Progenitor cell of endocrine pancreas (in vitro differentiated cells): ENCODE measurements at places on chromosomes 7 and 10. TPM values are rescaled to one million over a fixed set of nuclear protein-coding genes. Genes with fewer than 3 reads are reported as not detected.

GRCh38 chr7:36100226-36100625 lies 52.8 kb upstream of the EEPD1 start:
- no peak for DNase-seq
- no peaks in the 10 kb centered on the region for H3K36me3 ChIP-seq
- no peak overlapping the region for H3K4me3 ChIP-seq
- no peak overlapping the region for H3K27ac ChIP-seq

GRCh38 chr10:61847640-61848039 lies 53.9 kb upstream of the ARID5B start:
- H3K27me3 ChIP-seq: no peaks in the 10 kb centered on the region
- H3K36me3 ChIP-seq: no peaks in the 10 kb centered on the region
- DNase-seq: no peak
- no peak overlapping the region for H3K4me3 ChIP-seq
- H3K27ac ChIP-seq: no peak overlapping the region

DNA sequence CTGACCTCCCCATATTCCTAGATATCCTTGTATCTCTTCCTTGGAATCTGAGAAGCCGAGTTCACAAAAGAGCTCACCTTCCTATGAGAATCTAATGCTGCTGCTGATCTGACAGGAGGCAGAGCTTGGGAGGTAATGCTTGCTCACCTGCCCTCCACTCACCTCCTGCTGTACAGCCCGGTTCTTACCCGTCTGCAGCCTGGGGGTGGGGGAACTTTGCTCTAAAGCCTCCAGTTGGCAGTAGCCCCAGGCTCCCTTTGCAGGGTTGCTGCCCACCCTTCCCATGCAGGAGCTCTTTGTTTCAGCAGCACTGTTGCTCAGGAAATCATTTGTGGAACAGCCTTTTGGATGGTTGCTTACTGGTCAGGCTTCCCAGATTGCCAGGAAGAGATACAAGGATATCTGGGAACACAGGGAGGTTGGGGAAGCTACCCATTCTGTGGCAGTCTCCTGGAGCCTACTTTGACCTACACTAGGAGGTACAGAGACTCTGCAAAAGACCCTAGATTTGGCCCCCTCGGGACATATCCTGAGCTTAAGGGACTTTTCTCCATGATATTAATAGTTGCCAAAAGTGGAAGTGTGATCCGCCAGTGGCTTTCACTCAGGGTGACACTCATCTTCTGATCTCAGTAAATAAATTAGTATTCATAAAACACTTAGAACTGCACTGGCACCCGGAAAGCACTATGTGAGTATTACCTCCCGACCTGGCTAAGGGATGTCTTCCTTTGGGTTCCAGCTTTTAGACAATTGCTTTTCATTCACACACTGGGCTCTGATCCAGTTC lies 363.7 kb upstream of the PODXL start:
- no peaks in the 10 kb centered on the region for H3K4me1 ChIP-seq
- no peaks in the 10 kb centered on the region for H3K36me3 ChIP-seq
- no peak overlapping the region for H3K27ac ChIP-seq
- peaks cover 11% of the 10 kb centered on the region for H3K27me3 ChIP-seq
- H3K4me3 ChIP-seq: no peak overlapping the region
- no peak for DNase-seq

The EBF3 gene
- total RNA-seq: 0.19 and 0.38 TPM in 2 replicates

DNA sequence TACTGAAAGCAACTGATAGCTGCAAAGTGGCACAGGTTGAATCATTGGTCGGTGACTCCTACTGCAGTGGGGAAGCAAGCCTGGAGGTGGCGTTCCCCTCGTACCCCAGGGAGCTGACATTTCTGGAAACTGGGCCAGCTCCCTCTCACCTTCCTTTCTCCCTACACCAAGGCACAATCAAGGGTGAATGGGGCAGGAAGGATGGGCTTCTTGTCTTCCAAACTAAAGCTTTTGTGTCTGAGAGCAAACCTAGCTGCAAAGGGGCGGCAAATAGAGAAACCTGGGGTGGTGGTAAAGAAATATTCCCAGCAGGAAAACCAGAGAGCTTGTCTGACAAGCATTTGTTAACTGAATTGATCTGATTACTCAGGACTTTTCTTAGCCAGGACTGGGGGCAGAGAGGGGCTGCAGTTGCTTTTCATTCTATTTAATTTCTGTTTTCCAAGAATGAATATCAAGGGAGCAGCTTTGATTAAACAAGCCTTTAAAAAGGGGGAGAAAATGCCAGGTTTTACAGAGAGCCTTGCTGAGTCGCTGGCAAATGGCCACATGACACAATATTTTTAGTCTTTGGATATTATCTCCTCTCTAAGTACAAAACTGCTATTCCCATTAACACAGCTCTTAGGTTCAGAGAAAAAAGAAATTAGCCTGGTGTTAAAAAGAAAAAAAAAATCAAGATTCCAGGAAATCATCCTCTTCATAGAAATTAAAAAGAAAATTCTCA lies 27.8 kb downstream of the CDHR3 start:
- DNase-seq: no peak
- H3K27ac ChIP-seq: peak overlapping the region; percentile 83
- peaks cover 34% of the 10 kb centered on the region for H3K4me1 ChIP-seq
- no peaks in the 10 kb centered on the region for H3K36me3 ChIP-seq
- H3K4me3 ChIP-seq: peak overlapping the region; percentile 31

The NEUROG3 gene
- total RNA-seq: 7.2 and 7.3 TPM in 2 replicates

DNA sequence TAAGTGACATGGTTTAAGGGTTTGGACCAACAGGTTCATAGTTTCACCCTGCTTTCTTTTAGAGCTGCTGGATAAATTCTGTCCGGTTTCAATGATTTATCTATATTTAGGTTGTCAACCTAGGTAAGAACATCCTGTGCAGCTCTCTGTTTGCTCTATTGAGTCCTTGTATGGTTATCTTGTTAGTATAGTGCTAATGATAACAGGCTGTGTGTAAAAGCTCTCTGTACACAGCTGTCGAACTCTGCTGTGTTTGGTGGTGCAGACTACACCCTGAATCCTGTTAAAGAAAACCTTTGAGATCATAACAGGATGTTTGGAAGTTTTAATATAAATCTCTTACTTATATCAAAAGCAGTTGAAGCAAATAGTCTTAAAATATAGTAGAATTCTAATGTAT lies 219.2 kb downstream of the SDK1 start:
- H3K27me3 ChIP-seq: no peaks in the 10 kb centered on the region
- H3K4me3 ChIP-seq: no peak overlapping the region
- H3K27ac ChIP-seq: no peak overlapping the region
- no peak for DNase-seq

- peak overlapping the region; percentile 97 for H3K4me3 ChIP-seq
- H3K4me1 ChIP-seq: peaks cover 56% of the 10 kb centered on the region
- peaks cover 5% of the 10 kb centered on the region for H3K36me3 ChIP-seq
- DNase-seq: no peak
- H3K27me3 ChIP-seq: no peaks in the 10 kb centered on the region
These were observed 4.2 kb downstream of the CTBP2 start for GRCh38 chr10:125156196-125156595.

The FKBP6 gene
- total RNA-seq: not detected in 2 replicates

DNA sequence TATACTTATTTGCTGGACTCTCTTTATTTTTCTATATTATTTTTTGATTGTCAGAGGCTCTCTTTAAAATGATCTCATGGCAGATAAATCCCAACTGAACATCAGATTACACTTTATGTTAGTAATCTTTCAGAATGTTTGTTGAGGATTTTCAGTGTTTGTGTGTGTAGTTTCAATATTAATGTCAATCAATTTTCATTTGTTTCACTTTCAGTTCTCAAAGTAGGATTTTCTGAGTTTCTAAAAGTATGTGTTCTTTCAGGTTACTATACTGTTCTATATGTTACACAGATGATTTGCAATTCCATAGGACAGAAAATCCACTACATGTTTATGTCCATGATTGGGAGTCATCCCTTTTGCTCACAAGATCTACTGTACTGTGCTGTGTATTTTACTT lies 311.9 kb upstream of the POT1 start:
- H3K27ac ChIP-seq: no peak overlapping the region
- no peak overlapping the region for H3K4me3 ChIP-seq
- H3K27me3 ChIP-seq: no peaks in the 10 kb centered on the region
- no peaks in the 10 kb centered on the region for H3K36me3 ChIP-seq

The ST8SIA6 gene
- total RNA-seq: 0.36 and 0.98 TPM in 2 replicates

The ADIRF gene
- not detected in 2 replicates for total RNA-seq

DNA sequence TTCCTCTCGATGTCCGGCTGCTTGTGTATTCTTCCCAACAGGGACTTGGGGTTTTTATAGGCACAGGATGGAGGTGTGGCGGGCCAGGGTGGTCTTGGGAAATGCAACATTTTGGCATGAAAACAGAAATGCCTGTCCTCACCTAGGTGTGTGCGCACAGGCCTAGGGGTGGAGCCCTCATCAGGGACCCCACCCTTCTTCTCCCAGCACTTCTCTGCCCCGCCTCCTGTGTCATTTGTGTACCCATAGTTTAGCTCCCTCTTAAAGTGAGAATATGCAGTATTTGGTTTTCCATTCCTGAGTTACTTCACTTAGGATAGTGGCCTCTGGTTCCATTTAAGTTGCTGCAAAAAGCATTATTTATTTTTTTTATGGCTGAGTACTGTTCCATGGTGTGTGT lies 90.2 kb upstream of the ITGB1 start:
- no peak overlapping the region for H3K4me3 ChIP-seq
- H3K4me1 ChIP-seq: peaks cover 5% of the 10 kb centered on the region
- no peaks in the 10 kb centered on the region for H3K27me3 ChIP-seq
- no peak overlapping the region for H3K27ac ChIP-seq
- DNase-seq: no peak
- H3K36me3 ChIP-seq: no peaks in the 10 kb centered on the region

The MUC3A gene
- total RNA-seq: 2.0 and 2.1 TPM in 2 replicates

DNA sequence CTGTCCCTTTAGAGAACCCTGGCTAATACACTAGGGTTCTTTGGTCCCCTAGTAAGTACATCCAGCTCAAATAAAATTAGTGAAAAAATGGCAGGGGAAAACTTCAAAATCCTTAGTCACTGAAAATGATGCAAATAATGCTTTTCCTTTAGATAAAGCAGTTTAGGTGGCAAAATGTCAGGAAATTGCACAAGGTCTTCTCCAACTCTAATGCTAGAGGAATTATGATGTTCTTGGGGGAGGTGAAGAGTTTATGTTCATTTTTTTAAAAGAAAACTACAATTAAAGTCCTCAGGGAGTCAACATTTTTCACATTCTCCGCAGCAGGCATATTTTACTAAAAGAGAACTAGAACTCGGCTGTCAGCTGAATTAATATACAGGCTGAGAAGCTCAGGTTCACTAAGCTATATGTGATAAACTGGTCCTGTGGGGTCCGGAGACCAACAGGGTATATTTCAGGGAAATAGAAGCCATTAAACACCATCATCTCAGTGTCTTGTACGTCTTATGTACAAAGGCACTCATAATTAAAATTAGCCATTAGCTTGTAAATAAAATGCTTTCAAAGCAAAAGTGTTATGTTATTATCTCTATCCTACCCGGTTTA lies 1164.7 kb upstream of the AUTS2 start:
- H3K27me3 ChIP-seq: peaks cover 3% of the 10 kb centered on the region
- H3K36me3 ChIP-seq: no peaks in the 10 kb centered on the region
- H3K4me1 ChIP-seq: peaks cover 2% of the 10 kb centered on the region
- H3K4me3 ChIP-seq: no peak overlapping the region

The SPDYE11 gene
- total RNA-seq: 0.22 TPM in 1 of 2 replicates, not detected in the other

- H3K4me1 ChIP-seq: peaks cover 9% of the 10 kb centered on the region
- H3K27ac ChIP-seq: peak overlapping the region; percentile 53
- H3K36me3 ChIP-seq: peaks cover 16% of the 10 kb centered on the region
These were observed 145.7 kb downstream of the RNF216 start for GRCh38 chr7:5635461-5636445.

DNA sequence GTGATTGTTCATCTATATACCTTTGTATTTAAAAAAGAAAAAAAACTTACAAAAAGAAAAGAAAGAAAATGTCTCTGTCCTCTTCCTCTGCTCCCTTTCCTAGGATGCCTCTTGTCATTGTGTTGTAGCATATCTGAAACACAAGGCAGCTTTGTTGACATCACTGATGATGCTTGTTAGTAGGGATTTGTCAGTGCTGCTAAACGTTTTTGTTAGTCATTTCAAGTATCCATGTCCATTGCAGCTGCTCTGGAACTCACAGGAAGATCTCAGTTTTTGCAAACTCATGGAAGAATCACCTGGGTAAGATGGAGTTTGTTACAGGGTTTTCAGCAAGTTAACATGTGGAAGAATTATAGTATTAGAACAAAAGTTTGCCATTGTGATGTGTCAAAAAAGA lies 123.6 kb downstream of the CCSER2 start:
- DNase-seq: no peak
- H3K4me1 ChIP-seq: peaks cover 11% of the 10 kb centered on the region
- H3K27me3 ChIP-seq: no peaks in the 10 kb centered on the region
- H3K4me3 ChIP-seq: no peak overlapping the region

GRCh38 chr10:124003070-124003419 lies 90.4 kb downstream of the CHST15 start:
- no peak for DNase-seq
- no peak overlapping the region for H3K4me3 ChIP-seq
- H3K27ac ChIP-seq: no peak overlapping the region
